ENCODE measurements at places on chromosomes 6 and 20.

- DNase-seq: no peak
These were observed 270.8 kb downstream of the CDKAL1 start for GRCh38 chr6:20805021-20805420.

GRCh38 chr20:38190936-38191371 is 25.9 kb upstream of the TGM2 start:
- no peak for DNase-seq

DNA sequence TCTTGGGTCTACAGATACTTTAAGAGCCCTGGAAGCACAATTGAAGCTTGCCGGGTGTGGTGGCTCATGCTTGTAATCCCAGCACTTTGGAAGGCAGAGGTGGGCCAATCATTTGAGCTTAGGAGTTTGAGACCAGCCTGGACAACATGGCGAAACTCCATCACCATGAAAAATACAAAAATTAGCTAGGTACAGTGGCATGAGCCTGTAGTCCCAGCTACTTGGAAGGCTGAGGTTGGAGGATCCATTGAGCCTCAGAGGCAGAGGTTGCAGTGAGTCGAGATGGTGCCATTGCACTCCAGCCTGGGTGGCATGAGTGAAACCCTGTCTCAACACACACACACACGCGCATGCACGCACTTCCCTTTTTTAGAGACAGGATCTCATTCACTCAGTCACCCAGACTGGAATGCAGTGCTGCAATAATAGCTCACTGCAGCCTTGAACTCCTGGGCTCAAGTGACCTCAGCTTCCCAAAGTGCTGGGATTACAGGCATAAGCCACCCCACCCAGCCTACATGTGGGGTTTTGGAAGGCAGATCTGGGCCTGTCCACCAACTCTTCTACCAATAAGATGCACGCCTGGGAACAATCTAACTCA is 182.5 kb upstream of the JARID2 start:
- peak; percentile 46 for DNase-seq

DNA sequence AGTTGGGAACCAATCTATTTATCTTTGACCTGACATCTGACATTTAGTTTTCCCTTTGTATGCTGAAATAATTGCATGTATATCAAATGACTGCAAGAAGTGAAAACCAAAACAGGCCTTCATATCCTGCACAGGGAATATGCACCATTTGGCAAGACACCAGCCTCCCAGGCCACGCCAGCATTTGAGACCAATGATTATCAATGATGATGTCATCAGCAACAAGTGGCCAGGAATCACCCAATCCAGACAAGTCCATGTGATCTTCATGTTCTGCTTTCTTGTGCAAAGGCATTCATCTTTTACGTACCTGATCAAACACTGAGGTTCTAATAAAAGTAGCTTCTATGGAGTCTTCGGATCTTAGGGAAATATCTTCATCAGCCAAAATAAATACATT is 107.4 kb upstream of the TENT5A start:
- DNase-seq: no peak

GRCh38 chr6:53543359-53544216 is 1.3 kb downstream of the GCLC start:
- DNase-seq: peak; percentile 33

- no peak for DNase-seq
These were observed 3.1 kb downstream of the MAN1A1 start for GRCh38 chr6:119346450-119346849.

GRCh38 chr20:59569305-59569704 is 35.0 kb upstream of the PHACTR3 start:
- DNase-seq: no peak

DNA sequence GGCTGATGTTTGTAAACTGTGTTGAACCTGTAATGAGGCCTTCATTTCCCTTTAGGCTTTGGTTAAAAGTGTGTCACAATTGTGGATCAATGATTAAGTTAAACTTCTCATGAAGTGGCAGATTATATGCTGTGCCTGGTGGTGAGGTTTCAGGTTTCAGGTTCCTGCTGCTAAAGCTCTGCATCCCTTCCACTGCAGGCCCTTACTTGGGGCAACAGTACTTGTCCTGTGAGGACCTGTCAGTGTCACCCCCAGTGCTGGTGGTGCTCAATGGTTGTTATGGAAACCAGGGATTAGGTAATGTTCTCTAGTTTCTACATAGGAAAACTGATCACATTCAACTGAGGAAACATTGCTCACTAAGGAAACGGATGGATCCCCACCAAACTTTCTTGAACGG is 18.5 kb downstream of the RPP21 start:
- DNase-seq: no peak

GRCh38 chr6:150032598-150032997 is 7.3 kb upstream of the RAET1L start:
- DNase-seq: no peak

GRCh38 chr6:162177746-162178145 is 549.8 kb downstream of the PRKN start:
- DNase-seq: no peak

DNA sequence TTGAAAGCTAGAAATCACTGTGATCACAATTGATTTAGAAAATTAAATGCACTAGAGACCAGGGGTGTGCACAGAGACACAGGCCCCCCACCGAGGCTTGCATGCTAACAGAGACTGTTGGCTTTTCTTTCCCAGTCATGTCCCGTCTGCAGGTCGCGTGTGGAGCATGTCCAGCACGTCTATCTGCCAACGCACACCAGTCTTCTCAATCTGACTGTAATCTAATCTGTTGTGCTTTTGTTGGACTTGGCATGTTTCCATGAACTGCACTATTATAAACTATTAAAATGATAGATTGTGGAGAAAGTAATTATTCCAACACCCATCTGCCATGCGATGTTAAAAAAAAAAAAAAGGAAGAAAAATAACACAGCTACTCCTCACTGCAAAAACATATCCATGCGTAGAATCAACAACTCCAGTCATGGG is 17.7 kb downstream of the MYLIP start:
- no peak for DNase-seq

DNA sequence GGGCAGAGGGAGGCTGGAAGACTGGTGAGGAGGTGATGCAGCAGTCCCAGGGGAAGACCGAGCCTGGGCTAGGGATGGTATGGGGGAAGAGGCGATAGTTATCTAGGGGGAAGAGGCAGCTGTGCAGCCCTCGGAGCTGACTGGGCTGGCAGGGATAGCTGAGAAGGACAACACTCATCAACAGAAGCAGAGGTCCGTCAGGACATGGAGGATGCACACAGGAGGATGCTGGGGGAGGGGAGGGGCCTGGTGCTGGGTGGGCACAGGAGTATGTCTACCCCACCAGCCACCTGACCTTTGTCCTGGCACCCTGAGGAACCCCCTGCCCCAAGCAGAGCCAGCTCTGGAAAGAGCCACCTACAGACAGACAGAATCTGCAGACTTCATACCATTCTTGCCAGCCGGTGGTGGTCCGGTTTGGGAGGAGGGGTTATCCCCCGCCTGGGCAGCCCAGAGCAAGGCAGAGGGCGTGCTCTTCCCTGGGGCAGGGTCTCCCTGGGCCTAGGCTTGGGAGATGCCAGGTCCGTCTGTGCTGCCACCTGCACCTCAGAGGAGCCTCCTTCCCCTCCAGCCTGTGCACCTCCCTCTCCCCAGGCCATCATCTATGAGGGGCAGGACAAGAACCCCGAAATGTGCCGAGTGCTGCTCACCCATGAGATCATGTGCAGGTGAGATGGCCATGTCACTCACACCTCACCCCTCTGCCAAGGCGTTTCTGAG is 14.9 kb downstream of the EBF4 start:
- DNase-seq: no peak

DNA sequence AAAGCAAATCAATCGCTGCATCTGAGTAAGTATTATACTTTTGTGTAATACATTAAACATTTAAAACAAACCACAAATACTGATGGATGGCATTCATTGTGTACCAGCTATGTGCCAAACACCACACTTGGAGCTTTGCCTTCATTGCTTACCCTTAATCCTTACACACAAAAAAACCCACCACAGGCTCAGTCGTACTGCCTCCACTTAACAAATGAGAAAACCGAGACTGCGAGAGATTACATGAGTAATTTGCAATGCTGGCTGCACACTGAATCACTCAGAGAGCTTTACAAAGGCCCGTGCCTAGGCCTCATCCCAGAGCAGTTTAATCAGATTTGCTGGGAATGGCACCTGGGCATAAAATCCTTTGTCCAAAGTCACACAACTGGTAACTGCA is 130.5 kb downstream of the EDN1 start:
- peak; percentile 21 for DNase-seq

- no peak for DNase-seq
These were observed 248.8 kb upstream of the AFDN start for GRCh38 chr6:167577891-167578361.

DNA sequence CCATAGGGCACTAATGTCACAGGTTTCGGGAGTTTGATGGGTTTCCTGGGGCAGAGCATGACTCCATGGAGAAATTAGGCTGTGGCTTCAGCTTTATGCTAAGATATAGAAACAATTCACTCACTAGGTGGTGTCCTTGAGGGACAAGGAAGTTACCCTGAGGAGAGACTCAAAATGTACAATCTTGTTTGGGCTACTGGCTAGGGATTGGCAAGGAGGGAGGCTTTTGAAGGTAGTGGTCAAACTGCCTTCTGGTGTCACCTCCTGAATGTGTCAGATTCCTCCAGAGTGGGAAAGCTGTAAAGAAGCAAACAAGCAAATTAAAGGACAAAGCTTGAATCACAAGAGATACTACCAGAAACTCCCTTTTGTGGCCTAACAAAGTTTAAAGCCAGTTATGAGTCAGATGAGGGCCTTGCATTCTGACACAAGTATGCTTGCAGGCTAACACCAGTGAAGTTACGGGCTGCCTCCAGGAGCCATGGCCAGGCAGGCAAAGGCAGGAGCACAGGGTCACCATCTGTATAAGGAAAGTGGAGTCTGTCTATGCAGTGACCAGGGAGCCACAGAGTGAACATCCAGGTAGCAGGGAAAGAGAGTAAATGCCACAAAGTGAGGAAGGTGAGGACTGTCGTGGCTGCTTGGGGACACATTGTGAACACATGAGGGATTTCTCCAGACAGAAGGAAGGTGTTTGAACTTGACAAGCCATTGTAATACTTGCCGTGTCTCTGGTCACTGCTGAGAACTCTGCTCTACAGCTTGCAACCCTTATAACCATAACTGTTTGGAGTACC is 107.7 kb upstream of the DTNBP1 start:
- peak; percentile 42 for DNase-seq

- no peak for DNase-seq
These were observed 8.1 kb upstream of the APCDD1L start for GRCh38 chr20:58523072-58523970.

DNA sequence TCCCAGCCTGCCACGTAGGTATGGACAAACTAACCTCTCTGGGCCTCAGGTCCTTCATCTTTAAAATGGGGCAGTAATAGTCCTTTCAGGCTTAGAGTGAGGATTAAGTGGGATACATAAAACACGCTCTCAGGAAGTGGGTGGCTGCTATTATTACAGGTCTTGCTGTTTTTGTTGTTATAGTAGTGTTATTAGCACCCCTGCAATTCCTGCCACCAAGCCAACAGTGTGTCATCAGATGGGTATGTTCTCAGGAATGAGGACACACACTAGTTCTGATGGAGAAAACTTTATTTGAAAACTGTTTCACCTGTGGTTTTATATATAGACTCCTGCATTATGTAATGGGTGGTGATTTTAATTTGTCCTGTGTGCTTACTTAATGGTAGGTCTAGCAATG is 131.7 kb downstream of the LRRC1 start:
- DNase-seq: peak; percentile 62

- no peak for DNase-seq
These were observed 36.8 kb downstream of the PNLDC1 start for GRCh38 chr6:159836718-159837490.

- DNase-seq: peak; percentile 73
These were observed 8.5 kb downstream of the TMEM242 start for GRCh38 chr6:157314705-157315321.

- no peak for DNase-seq
These were observed 17.9 kb upstream of the CST3 start for GRCh38 chr20:23655491-23656211.

GRCh38 chr6:44742828-44743372 is 355.4 kb downstream of the CDC5L start:
- DNase-seq: no peak

GRCh38 chr6:106363401-106364138 is 3.1 kb downstream of the CRYBG1 start:
- DNase-seq: peak; percentile 38

GRCh38 chr6:45434381-45434700 is 56.6 kb upstream of the SUPT3H start:
- DNase-seq: no peak

- DNase-seq: no peak
These were observed 19.0 kb upstream of the UNC93A start for GRCh38 chr6:167272151-167272550.

DNA sequence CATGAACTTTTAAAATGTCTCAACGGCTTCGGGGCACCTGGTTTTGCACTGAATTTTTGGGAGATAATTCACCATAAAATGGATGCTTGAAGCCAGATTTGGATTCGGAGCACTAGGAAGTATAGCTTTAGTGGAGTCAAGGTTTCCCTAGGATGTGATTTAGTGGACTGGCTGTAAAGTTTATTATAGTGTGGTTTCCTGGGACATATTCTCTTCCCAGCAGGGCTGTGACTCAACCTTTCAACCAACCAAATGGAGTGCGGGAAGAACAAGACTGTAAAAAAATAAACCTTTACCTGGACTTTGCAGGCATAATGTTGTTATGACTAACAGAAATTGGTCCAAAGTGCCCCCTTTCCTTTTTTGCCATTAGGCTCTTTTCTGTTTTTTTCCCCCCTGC is 327.4 kb upstream of the MAN1A1 start:
- peak; percentile 17 for DNase-seq

- DNase-seq: no peak
These were observed 166.7 kb downstream of the TTLL2 start for GRCh38 chr6:167491438-167492099.

DNA sequence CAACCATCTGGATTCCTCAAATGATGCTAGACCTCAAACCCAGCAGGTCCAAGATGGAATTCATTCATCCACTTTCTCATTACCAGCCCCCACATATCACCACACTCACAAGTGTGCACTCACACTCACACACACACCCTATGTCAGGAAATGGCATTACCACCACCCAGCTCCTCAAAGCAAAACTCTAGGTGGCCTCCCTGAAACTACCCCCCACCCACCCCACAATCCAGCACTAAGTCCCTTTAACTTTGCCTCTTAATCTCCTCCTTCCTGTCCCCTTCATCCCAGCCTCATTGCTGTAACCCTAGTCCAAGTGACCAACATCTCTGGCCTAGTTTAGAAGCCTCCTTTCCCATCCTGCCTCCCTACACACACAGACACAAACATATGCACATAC is 109.4 kb downstream of the TNFAIP3 start:
- DNase-seq: no peak

DNA sequence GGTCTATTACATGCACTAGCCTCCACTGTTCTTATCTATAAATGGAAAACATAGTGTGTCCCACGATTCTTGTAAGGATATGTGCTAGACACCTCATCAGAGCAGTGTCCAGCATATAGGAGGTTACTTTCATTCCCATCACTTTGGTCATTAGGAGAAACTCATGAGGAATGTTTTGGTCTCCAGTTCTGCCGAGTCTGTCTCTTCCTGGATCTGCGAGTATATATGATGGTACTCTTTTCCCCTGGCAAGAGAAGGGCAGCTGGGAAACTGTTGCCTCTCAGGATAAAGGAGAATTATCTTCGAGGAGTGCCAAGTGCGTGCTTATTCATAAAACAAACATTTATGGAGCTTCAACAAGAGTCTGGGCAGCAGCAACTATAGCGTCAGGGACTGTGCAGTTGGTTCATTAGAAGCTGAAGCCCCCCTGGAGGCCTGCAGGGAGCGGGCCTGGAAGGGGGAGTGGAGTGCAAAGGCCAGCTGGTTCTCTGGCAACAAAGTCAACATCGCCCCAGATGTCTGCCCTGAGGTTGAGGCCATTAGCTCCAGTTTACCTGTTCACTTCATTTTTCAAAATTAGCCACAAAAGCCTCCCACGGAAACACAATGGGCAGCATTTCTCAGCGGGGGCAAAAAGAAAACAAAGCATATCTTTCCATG is 811.9 kb downstream of the MAFB start:
- peak; percentile 22 for DNase-seq
